ENCODE measurements at places on chromosomes 4 and X.

- DNase-seq: no peak
These were observed 38.4 kb upstream of the PDLIM3 start for GRCh38 chr4:185573651-185574199.

DNA sequence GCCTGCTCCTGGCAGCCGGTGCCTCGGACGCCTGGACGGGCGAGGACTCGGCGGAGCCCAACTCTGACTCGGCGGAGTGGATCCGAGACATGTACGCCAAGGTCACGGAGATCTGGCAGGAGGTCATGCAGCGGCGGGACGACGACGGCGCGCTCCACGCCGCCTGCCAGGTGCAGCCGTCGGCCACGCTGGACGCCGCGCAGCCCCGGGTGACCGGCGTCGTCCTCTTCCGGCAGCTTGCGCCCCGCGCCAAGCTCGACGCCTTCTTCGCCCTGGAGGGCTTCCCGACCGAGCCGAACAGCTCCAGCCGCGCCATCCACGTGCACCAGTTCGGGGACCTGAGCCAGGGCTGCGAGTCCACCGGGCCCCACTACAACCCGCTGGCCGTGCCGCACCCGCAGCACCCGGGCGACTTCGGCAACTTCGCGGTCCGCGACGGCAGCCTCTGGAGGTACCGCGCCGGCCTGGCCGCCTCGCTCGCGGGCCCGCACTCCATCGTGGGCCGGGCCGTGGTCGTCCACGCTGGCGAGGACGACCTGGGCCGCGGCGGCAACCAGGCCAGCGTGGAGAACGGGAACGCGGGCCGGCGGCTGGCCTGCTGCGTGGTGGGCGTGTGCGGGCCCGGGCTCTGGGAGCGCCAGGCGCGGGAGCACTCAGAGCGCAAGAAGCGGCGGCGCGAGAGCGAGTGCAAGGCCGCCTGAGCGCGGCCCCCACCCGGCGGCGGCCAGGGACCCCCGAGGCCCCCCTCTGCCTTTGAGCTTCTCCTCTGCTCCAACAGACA is 4.4 kb downstream of the SOD3 start:
- DNase-seq: no peak

DNA sequence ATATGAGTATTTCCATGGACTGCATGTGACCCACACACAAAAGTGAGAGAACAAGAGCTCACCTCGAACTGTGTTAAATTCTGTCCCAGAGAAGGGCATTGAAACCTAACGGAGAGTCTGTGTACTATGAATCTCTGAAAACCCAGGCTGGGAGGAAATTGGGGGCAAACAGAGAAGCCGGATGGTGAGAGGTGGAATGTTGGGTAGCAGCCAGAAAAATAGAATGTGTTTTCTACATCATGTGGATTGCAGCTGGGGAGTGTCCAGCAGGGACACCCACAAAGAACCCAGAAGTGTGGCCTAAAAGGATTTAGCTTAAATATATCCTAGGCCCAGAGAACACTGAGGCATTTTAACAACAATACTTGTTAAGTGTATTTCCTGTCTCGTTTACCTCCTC is 38.6 kb downstream of the MND1 start:
- DNase-seq: no peak

DNA sequence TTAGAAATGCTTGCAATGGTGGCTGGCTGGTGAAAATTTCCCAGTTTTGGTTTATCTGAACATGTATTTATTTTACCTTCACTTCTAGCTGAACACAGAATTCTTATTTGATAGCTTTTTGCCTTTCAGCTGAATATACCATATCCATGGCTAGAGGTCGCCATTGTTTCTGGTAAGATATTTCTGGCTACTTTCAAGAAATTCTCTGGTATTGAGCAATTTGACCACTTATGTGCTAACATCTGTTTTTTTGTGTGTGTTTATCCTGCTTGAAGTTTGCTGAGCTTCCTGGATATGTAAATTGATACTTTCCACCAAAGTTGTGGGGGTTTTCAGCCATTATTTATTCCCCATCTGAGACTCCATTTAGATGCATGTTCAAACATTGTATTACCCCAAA is 75.4 kb downstream of the FBXW7 start:
- no peak for DNase-seq

DNA sequence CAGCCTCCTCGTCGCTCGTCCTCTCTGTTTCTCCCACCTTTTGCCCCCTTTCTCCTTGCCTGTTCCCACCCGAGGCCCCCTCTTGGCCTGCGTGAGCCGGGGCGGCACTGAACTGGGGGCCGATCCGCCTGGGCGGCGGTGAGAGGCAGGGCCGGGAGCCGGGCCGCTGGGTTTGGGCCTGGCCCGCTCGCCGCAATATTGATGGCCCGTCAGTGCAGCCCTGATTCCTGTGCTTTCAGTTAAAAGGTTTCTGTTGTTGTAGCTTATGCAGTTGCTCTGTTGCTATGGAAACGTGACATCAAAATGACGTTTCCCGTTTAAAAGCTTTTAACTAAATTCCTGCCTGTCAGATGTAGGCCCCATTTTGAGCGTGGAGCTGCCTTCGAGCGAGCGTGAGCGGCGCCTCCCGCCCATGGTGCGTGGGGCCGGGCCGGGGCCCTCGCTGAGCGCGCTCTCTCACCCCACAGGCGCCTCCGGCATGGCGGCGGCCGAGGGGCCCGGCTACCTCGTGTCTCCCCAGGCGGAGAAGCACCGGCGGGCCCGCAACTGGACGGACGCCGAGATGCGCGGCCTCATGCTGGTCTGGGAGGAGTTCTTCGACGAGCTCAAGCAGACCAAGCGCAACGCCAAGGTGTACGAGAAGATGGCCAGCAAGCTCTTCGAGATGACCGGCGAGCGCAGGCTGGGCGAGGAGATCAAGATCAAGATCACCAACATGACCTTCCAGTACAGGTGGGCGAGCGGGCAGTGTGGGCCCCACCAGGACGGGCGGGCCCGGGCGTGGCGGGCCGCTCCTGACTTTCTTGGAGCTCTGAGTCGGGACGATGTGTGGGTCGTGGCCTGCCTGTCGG is at the start of gene MSANTD1:
Gene MSANTD1, plus strand, starts transcription at position 349 of the 851 bp plus-strand sequence. Its CDS starts 64 bp downstream, at position 413.
- DNase-seq: no peak

- no peak for DNase-seq
These were observed 104.4 kb downstream of the EFHC2 start for GRCh38 chrX:44239036-44239435.

DNA sequence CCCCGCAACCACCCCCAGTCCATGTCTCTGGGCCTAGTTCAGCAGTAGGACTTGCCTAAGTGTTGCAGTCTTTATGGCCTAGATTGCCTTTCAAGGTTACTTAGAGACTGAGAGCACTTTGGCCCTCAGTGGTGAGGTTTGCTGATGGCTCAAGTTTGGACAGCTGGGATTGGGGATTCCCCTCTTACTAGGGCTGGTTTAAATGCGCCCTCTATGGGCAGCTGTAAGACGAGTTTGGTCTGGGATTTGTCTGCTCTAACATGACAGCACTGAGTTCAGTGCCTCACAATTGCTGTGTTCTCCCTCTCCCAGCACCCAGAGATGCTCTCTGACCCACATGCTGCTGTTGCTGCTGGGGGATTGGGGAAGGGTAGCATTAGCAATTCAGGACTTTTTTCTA is 23.1 kb downstream of the DACH2 start:
- DNase-seq: no peak

DNA sequence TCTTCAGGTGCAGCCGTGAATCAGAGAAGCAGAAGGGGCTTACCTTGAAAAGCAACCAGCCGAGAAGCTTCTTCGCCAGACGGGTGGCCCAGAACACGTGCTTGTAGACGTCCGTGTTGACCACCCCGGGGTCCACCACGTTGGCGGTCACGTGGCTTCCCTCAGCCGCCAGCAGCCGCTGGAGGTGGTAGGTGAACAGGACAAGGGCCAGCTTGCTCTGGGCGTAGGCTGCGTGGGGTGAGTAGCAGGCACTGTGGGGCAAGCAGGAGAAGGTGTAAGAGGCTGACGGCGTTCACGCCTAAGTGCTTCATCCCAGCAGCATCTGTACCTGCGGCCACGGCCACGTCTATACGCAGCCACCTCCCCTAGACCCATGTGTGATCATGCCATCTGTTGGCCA is 257.8 kb downstream of the DHRSX start:
- DNase-seq: no peak

DNA sequence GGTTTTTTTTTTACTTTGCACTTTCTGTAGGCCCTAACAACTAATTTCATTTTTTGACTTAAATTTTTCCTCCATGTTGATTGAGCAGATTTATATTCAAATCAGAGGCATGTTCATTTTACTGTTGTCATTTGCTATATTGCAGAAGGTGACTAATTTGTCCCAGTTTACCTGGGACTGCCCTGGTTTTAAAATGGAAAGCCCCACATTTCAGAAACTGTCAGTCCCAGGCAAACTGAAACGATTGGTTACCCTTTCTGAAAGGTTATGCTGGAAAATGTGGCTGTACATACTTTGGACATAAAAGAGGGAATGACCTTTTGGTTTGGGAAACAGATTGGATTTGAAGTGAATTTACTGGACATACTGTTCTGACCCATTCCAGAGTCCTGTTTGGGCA is 160.0 kb downstream of the SPCS3 start:
- no peak for DNase-seq

DNA sequence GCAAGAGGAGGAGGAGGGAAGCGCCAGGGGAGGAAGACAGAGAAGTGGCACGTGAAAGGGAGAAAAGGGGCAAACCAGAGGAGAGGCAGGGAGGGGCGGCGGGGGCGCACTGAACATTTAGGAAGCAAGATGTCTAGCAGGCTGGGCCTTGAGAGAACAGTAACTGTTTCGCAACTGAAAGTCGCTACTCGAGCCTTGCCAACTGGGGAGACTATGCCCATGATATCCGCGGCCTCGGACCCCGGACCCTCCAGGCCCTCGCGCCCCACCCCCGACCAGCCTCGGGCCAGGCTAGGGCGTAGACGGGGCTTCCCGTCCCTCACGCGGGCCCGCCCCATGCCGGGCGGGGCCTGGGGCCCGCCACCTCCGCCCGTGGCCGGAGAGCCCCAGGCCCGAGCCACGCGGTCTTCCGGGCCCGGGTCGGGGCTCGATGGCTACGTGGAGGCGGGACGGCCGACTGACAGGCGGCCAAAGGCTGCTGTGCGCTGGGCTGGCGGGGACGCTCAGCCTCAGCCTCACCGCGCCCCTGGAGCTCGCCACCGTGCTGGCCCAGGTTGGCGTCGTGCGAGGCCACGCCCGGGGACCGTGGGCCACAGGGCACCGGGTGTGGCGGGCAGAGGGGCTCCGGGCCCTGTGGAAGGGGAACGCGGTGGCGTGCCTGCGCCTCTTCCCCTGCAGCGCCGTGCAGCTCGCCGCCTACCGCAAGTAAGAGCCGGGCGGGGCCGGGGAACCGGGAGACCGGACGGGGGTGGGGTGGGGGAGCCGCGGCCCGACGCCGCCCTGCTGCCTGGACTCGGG is at the start of gene SLC25A43:
Gene SLC25A43, plus strand, starts transcription at position 363 of the 798 bp plus-strand sequence. Its CDS starts 68 bp downstream, at position 431.
- no peak for DNase-seq

- DNase-seq: no peak
These were observed 112.6 kb upstream of the TBL1X start for GRCh38 chrX:9352243-9352642.

DNA sequence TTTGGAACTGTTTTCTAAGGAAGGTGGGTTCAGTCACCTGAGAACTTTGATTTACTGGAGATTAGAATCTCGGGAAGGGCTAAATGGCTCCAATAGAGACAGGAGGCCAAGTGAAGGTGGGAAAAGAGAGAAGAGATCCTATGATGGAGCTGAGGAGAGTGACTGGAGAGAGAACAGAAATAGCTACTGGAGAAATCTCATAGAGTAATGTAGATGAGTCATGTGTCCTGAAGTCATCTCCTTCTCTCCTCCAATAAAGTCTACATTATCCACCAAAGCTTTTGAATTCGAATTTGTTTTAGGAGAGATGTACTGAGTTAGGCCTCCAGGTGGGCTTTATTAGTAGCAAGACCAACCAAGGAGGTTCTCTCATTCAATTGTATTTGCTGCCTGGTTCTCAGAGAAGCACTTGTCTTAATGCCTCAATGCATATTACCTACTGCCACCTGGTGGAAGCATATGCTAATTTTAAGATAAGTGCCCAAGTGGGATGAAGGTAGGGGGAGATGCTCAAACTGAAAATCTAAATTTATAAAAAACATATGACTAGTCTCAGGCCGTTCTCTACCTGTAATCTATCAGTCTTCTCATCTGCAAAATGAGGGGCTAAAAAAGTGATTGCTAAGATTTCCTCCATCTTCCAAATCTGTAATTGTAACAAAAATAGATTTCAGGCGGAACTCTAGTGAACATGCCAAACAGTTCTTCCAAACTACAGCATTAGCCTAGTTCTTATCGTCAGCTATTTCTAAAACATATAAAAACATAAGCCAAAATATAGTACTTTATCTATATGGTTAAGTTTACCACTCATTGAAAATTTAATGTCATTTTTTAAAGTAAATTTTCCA is 24.4 kb downstream of the TXK start:
- no peak for DNase-seq

DNA sequence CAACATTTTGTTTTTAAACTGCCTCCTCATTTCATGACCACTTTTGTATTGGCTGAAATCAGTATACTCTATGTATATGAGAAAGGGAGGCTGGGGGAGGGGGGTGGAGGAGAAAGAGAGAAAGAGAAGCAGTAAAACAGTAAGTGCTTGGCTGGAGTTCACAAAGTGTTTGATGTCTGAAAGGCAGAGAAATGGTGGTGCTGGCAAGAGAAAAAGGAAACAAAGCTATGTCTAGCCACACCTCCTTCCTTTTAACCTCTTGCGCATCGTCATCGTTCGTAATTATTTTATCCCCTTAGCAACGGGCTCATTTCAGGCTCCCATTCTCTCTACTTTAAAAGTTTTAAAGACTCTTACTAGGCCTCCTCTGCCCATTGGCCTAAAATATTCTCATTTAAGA is 25.6 kb downstream of the RPA4 start:
- DNase-seq: no peak

- no peak for DNase-seq
These were observed 113.1 kb downstream of the ATP8A1 start for GRCh38 chr4:42543762-42544161.

- DNase-seq: no peak
These were observed 437 bp upstream of the CPE start for GRCh38 chr4:165378398-165378744.

GRCh38 chr4:100894339-100894870 is 376.6 kb upstream of the EMCN start:
- no peak for DNase-seq

DNA sequence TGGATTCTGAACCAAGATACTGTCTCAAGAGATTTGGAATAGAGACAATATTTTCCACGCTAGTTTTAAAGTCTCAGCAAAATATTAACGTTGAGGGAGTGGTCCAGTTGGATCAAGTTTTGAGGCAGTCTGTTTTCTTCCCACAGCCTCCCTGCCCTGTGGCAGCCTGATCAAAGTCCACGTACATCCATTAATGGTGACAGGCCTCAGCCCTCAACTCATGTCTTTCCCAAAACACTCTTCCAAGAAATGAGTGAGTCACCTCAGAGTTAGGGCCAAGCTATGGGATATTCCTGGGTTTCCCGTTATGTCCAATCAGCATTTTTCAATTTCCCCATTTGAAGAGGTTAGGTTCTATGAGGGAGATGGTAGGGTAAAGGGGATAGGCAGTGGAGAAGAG is 28.5 kb downstream of the EGFL6 start:
- DNase-seq: no peak

- DNase-seq: no peak
These were observed 110.1 kb downstream of the PGRMC2 start for GRCh38 chr4:128177498-128177897.

Measured in amygdala (tissue), 56 donors.